ENCODE measurements at places on chromosomes 2 and 18.

DNA sequence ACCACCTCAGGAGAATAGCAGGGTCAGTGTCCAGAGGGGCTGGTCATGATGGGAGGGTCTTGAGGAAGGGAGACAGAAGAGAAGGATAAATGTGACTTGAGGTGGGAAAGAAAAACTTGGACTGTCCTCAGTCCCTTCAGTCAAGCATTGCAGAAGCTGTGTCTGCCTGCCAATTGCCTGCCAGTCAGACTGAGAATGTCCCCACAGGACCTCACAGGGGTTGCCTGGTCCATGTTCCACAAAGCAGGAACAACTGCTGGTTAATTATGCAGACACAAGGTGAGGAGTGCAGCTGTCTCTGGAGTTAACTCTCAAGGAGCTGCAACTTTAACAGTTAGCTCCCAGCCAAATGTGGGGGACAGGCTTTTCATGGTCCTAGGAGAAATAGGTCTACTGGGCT lies 75.7 kb downstream of the TRIM43 start:
- no peak for DNase-seq

DNA sequence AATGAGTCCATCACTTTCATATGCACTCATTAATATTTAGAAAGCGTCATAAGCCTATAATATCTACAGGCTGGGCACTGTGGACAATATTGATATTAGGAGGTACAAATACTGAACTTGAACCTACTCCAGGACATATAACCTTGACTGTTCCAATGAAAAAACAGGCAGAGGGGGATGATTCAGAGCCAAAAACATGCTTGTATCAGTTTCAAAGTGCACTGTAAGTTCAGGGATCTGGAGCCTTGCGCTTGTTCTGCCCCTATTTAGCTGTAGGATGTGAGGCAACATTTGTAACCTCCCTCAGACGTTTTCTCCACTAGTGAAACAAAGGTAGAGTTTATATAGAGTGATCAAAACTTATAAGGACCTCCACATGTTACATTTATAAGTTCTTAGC lies 246.1 kb upstream of the GYPC start:
- DNase-seq: no peak

- DNase-seq: no peak
Measured at GRCh38 chr18:43422518-43422917, 145.2 kb upstream of the SYT4 start.

DNA sequence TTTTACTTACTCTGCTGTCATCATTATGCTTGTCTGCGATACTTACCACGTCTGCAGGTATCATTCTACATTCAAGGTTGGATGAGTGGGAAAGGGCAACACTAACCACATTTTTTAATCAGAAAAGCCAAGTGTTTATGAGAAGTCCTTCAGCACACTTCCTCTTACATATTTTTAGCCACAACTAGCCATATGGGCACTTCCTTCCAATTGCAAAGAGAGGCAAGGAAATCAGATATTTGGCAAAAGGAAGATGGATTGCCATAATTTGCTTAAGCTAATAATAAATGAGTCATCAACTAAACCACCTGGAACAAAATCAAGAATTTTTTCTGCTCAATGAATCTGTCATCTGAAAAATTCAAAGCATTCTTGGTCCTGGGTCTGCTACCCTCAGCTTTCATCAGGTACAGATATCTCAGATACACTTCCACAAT lies 16.7 kb upstream of the MRO start:
- no peak for DNase-seq

- DNase-seq: no peak
Measured at GRCh38 chr2:215811409-215812345, 201.7 kb downstream of the MREG start.

DNA sequence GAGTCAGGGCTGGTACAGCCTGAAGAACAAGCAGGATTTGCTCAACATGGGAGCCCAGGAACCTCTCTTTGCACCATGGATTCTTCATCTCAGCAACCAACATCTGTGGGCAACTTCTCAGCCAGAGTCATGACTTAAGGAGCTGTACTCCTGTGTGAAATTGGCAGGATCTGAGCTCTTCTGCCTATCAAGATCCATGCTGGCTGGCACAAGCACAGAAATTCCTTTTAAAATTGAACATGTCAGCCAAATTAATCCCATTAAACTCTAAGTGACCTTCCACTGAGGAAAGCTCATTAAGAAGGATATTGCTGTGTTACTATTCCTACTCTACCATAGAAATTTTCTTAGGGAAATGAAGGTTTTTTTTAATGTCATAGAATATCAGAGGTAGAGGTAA lies 110.5 kb upstream of the SCG2 start:
- no peak for DNase-seq

DNA sequence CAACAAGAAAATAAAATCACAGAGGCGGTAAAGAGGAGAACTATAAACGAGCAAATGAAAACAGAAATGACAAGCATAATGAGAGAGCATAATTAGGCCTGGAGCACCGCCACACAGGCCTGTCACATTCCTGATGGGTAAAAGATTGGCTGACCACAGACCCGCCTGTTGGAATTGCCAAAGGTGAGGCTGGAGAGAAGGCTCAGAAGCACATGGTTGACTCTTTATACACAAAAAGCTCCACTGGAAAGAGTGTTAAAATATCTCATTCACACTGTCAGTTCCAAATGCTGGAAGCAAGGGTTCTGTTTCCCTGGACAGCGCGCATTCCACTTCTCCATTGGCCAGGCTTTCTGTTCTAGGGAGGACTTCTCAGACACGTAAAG lies 5.9 kb upstream of the LGALSL start:
- DNase-seq: no peak

DNA sequence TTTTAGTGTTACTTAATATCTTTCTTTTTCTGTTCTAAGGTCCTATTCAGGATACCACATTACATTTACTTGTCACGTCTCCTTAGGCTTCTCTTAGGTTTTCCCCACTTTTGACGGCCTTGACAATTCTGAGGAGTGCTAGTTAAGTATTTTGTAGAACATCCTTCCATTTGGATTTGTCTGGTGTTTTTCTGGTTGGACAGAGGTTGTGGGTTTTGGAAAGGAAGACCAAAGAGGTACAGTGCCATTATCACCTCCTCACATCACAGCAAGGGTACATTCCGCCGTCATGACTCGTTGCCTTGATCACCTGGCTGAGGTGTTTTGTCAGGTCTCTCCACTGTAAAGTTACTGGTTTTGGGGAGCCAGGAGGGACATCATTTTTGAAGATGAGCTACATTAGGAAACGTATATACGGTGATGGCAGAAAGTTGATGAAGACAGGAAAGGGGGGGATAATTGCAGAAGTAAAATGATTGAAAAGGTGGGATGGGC lies 88.4 kb upstream of the TMEM247 start:
- DNase-seq: no peak

- no peak for DNase-seq
Measured at GRCh38 chr2:19021100-19021476, 337.3 kb downstream of the OSR1 start.

GRCh38 chr2:18637196-18637595 lies 47.8 kb upstream of the NT5C1B start:
- DNase-seq: no peak

GRCh38 chr2:82098617-82099016 lies 1794.1 kb upstream of the LRRTM1 start:
- DNase-seq: no peak

DNA sequence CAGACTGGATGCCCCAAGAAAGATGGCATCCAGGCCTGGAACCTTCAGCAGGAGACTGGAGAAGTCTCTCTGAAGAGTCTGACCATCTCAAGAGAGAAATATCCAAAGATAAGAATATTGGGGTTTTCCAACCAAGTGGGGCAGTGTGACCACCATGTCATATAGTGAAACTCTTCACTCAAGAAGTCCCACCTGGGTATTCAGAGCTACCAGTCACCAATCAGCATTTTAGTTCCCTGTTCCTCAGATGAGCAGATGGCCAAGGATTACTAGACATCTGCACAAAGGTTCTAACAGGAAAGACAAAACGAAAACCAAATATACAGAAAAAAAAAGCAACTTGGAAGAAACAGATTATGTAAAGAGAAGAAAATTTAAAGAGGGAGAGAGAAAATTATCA lies 38.5 kb upstream of the CXCR4 start:
- no peak for DNase-seq

DNA sequence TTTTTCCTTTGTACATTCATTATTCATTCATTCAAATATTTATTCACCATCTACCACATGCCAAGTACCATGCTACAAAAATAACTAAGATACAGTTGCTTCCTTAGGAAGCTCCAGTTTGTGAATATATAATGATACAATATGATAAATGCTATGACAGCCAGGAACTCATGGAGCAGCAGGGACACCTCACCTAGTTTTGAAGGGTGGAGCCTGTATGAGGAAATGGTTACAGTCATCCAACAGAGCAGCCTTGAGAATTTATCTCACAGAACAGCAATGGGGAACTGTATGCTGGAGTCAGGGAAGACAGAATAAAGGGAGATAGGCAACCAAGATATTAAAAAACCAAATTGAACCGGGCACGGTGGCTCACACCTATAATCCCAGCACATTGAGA lies 124.0 kb downstream of the OSBPL1A start:
- DNase-seq: no peak

GRCh38 chr2:201858281-201859184 lies 52.2 kb downstream of the CDK15 start:
- DNase-seq: no peak

DNA sequence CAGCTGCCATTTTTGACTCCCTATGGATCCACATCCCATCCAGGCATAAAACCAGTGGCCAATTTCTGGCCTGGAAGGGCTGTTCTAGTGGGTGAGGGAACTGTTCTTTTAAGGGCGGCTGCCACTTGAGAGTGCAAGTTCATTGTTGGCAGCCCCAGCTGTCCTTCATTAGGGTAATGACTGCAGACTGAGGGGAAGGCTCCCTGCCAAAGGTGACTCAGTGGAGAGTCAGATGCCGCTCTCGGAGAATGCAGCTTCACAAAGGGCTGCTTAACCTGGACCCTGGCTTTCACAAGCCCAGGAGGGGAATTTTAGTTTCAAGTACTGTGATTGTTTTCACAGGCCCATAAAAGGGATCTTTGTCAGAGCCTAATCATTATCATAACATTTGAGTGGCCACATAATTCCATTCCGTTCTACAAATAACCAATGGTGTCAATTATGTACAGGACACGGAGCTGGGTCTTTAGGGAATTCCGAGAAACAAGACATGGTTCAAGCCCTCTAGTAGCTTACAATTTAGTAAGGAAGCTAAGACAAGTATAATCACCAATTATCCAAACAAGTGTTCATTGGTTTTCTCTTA lies 235.7 kb downstream of the CDCA7 start:
- DNase-seq: no peak

- no peak for DNase-seq
Measured at GRCh38 chr2:217434180-217434975, 568.4 kb downstream of the TNS1 start.

- no peak for DNase-seq
Measured at GRCh38 chr2:227862227-227862740, 9.1 kb upstream of the DAW1 start.

GRCh38 chr2:227473122-227473461 lies 1.1 kb downstream of the AGFG1 start:
- DNase-seq: no peak

- DNase-seq: no peak
Measured at GRCh38 chr18:50644807-50645206, 84.9 kb downstream of the MAPK4 start.

GRCh38 chr2:107374249-107374648 lies 452.4 kb upstream of the RGPD4 start:
- DNase-seq: no peak

DNA sequence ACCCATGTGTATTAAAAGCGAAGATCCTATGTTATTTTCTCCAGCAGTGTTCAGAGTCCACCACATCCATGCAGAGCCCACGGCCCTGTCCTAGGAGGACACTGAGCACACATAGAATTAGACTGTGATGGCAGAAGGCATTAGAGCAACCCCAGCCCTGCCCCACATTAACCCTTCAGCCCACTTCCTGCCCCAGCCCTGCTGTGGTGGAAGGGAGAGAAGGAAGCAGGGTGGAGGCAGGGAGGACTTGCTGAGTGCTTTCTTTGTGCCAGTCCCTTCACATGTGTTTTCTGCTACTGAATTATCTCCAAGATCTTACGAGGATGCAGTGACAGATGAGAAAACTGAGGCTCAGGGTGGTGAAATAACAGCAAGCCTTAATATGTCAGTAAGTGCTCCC lies 339.0 kb downstream of the SMAD2 start:
- no peak for DNase-seq

DNA sequence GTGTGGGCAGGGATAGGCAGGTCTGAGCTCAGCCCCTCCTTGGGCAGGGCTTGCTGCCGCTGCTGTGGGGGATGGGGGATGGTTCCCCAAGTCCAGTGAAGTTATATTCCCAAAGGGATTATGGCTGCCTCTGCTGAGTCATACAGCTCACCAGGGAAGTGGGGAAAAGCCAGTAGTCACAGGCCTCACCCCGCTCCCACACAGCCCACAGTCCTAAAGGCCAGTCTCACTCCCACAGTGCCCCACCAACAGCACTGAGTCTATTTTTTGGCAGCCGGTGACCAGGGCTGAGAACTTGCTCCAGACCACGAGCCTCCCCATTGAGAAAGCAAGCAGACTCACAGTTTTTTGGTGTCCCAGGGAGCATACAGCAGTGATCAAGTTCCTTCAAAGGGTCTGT lies 173.3 kb downstream of the OSR1 start:
- no peak for DNase-seq

DNA sequence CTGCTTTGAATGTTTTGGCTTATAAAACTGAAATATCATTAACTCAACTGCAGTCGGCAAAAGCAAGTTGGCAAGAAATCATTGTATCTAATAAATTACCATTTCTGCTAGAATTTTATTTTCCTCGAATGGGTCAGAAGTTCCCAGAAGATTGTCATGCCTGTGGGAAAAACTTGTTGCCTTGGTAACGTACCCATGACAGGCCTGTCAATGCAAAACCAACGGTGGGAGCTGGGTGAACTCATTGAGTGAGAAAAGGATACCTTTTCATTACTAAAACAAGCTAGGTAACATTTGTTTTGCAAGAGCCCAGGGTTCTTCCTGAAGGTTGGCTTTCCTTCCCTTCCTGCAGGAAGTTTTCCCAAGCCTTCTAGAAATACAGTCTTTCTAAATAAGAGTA lies 9.5 kb downstream of the PLB1 start:
- no peak for DNase-seq

DNA sequence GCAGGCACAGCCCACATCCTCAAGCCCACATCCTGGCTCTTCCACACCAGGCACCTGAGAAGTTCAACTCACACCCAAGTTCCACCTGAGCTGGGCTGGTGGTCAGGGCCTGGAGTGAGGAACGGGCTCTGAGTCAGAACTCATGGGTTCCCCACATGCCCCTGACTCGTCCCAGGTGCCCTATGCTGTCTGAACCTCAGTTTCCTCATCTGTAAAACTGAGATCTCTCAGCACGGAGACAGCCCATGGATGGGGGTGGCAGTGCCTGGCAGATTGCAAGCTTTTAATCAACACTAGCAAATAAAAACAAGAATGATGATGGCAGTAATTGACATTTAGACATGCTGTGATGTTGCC lies 307.8 kb downstream of the NDUFA10 start:
- no peak for DNase-seq

DNA sequence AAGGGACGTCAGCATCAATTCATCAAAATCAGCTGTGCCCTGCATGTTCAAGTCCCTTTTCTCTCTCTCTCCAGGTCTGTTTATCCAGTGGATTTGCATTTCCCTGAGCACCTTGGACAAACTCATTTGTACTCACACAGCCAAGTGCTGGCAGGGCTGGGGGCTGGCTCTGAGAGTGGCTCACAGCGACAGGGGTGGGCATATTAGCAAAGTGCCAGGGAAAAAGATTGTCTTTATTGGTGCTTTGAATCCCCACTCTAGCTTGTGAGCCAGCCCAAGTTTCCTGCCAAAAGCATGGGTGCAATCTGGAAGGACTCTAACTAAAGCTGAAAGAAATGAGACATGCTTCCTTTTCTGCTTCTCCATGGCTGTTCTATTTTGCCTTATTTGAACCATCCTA lies 56.6 kb downstream of the ACOXL start:
- no peak for DNase-seq

All from stimulated activated CD4-positive, alpha-beta T cell treated with anti-CD3 and anti-CD28 coated beads, Interleukin-1b, Interleukin-23, amount 100 ng/mL, for 1 hour (primary cell).